ENCODE measurements at places on chromosomes 6 and 20.

GRCh38 chr6:87291883-87292282 lies 30.5 kb upstream of the SMIM8 start:
- DNase-seq, result no peak

DNA sequence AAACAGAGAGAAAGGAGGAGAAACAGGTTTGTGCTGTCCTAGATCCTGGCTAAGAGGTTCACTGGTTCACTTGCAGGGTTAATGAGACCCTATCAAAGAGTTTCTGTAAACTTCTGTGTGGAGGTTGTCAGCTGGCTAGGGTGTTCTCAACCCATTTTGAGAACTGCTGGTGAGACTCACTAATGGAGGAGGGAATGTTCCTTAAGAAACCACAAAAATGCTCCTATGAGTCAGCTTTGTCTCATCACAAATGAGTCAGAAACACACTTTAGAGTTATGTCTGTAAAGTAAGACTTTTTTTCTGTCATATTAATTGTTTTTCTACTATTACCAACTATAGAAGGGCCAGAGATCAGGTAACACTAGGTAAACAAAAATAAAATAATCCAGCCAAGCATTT lies 884.4 kb downstream of the PHF3 start:
- peak; percentile 97 for DNase-seq

DNA sequence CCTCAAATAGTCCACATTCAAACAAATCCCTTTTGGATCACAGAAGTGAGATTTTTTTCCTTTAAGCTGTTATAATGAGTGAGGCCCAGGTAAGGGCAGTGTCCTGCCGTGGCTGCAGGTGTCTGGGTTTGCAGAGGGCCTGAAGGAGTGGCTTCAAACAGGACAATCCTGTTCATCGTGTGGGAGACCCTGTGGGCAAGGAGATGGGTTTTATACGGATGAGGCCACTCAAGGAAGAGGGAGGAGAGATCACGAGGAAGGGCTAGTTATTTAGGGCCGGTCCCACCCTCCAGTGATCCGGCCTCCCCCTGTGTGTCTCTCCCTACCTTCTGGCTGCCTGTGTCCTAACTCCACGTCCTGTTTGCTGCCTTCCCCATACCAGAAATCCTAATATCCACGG lies 33.8 kb downstream of the PPP1R14C start:
- no peak for DNase-seq

DNA sequence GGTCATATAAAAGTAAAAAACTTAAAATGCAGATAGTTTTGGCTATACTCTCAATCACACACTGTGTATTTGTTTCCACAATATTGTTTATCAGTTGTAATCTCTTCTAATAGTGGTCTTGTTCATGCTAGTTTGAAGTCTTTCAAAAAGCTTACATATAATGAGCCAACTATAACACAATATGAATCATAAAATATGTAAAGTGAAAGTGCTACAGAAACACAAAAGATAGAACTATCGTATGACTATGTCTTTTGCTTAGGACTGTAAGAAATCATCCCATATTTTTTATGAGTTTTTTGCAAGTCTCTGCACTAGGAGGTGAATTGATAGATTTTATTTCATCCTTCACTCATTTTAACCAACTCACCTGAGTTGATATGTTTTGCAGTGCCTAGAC lies 136.0 kb downstream of the MMUT start:
- DNase-seq, result no peak

DNA sequence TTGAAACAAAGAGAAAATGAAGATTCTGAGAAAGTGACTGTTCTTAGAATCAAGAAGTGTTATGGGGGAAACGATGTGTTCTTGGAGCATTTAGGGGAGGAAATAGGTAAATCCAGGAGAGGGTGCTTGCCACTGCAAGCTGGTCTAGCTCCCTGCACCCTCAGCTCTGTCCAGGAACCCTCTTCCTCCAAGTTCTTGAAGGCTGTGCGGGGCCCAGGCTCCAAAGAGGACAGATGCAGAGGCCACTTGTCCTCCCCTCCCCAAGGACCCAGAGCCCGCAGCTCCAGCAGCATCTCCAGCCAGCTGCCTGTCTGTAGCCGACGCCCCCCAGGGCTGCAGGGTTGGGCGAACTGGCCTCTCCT lies 87.9 kb downstream of the CDC5L start:
- DNase-seq, result no peak

DNA sequence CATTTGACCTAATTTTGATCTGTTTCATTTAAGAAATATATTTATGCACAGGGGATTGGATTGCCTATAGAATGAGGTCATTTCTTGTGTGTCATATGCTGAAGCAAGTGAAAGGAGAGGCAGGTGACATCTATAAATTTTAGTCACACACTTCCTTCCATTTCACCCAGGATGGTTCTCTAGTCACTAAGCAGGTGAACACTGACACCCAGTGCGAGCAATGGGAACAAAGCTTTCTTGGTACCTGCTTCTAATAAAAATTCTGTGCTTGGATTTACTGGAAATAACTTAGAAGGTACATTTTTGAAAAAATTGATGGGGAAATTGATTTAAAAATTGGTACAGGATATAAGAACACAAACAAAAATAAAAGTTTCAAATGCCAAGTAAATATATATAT lies 66.9 kb upstream of the MC3R start:
- no peak for DNase-seq

DNA sequence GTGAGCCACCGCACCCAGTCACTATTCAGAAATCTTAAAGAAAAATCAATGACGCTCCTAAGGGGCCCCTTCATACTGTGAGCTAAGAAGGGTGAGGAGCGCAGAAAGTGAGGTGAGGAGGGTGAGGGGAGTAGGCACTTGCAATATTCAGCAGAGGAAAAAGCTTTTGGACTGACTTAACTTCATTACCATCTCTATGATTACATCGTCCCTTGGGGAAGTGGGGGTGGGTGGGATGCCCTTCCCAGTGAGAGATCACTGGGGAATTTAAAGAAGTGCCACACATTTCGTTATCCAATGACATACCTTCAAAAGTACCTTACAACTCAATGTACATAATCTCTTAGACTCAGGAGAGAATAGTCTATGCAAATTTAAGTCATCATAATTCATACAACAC lies 46.5 kb downstream of the SMLR1 start:
- DNase-seq, result no peak

GRCh38 chr6:11772109-11772825 lies 6.3 kb downstream of the ADTRP start:
- peak; percentile 97 for DNase-seq

GRCh38 chr20:22905658-22906057 lies 129.5 kb upstream of the SSTR4 start:
- peak; percentile 89 for DNase-seq

- DNase-seq, result no peak
Measured at GRCh38 chr20:49104365-49104648, 58.2 kb downstream of the CSE1L start.

- no peak for DNase-seq
Measured at GRCh38 chr6:19312241-19312978, 524.8 kb upstream of the ID4 start.

GRCh38 chr6:19320111-19320581 lies 517.0 kb upstream of the ID4 start:
- no peak for DNase-seq

DNA sequence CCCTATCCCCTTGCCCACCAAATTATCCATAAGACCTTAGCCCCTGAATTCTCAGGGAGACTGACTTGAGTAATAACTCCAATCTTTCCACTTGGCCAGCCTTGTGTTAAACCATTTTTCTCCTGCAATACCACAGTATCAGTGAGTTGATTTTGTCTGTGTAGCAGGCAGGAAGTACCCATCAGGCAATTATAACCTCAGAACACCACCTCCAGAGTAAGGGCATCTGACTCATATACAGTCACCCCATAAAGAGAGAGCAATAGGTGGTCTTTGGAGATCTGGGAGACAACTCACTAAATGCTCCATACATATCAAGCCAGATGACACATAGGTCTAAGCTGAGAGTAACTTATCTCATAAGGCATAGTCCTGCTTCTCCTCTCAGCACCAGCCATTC lies 83.7 kb downstream of the FILIP1 start:
- DNase-seq, result peak; percentile 47

DNA sequence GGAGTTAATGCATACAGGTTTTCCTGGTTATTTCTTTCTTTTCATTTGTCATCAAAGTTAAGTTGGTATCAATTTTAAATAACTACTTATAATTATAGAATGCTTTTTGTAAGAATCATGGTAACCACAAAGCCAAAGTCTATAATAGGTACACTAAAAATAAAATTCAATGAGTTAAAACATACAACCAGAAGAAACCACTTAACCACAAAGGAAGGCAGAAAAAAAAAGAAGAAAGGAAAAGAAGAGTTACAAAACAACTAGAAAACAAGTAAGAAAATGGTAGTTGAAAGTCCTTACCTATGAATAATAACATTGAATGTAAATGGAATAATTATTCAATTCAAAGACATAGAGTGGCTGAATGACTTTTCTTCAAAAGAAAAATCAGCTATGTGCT lies 45.6 kb downstream of the THBS2 start:
- peak; percentile 28 for DNase-seq

DNA sequence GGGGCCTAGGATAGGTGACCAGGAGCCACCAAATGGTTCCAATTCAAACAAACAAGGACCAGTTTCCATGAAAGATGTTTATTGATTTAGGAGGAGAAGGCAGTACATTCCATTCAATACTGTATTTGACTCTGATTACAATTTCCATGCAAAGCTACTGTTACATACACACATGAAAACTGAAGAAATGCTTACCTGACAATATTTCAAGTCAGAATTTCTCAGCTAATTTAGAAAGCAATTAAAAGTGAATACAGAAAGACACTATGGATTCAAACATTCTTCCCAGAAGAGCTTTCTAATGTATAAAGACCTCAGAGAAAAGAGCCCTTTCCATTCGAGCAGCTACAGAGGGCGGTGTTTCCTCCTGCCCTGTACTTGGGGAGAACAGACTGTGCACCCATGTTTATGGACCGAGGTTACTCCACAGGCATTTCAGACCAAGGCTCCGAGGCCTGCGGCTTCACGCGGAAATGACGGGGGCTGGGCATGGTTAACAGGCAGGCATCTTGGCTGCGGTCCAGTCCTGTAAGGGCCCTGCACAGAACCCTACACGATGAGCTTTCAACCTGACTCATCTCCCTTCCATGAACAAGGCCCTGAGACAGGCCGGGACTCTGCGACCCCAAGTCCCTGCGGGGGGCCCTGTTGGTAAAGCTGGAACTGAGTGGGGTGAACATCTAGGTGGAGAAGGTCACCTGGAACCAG lies 25.7 kb upstream of the TCFL5 start:
- DNase-seq, result peak; percentile 77

GRCh38 chr20:51286758-51287157 lies 255.8 kb downstream of the NFATC2 start:
- DNase-seq, result no peak

GRCh38 chr20:11676630-11677287 lies 240.9 kb upstream of the BTBD3 start:
- DNase-seq, result peak; percentile 62

DNA sequence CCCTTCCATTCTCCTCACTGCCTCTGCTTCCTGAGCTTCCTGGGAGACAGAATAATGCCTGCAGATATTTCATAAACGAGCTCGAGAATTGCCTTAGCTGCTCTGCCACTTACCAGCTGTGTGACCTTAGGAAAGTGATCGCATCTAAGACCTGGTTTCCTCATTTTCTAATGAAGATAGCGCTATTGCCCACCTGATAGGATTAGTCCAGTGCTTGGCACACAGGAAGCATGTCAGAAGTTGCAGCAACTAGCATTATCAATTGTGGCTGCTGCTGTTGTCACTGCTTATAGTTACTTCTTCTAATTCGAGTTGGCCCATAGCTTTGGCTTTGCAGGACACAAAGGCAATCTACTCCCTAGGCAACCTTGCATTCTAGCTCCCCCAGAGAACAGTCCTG lies 305.5 kb upstream of the SGK1 start:
- no peak for DNase-seq

DNA sequence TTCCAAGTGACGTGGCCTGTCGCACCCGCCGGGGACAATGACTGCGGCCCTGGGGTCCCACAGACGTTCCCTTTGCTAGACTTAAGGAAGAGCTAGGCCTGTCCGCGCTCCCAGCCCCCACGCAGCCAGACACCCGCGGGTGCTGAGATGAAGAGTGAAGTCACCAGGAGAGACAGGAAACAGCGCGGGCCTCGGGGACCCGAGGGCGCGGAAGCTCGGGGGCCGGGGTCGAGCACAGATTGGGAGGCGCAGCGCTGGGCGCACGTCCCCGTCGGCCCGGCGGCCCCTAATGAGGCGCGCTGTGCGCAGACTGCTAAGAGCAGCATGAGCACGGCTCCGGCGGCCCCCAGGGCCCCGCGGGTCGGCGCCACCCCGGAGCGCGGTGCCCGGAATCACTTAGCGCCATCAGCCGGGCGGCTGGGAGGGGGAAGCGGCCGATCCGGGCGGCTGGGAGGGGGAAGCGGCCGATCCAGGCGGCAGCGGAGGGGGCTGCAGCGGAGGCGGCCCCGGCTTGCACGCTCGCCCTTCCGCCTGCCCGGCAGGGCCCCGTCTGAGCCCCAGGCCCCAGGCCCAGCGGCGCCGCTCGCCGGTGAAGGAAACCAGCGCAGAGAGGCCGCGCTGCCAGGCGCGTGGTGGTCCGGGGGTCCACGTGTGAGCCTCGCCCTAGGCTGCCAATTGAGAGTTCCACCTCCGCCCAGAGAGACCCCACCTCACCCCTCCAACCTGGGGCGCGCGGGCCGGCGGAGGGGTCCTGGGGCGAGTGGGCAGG lies 8.3 kb upstream of the AVP start:
- DNase-seq, result no peak

- DNase-seq, result peak; percentile 43
Measured at GRCh38 chr6:52420668-52421358, 671 bp downstream of the EFHC1 start.

GRCh38 chr6:127851197-127851596 lies 49.7 kb downstream of the THEMIS start:
- DNase-seq, result no peak

DNA sequence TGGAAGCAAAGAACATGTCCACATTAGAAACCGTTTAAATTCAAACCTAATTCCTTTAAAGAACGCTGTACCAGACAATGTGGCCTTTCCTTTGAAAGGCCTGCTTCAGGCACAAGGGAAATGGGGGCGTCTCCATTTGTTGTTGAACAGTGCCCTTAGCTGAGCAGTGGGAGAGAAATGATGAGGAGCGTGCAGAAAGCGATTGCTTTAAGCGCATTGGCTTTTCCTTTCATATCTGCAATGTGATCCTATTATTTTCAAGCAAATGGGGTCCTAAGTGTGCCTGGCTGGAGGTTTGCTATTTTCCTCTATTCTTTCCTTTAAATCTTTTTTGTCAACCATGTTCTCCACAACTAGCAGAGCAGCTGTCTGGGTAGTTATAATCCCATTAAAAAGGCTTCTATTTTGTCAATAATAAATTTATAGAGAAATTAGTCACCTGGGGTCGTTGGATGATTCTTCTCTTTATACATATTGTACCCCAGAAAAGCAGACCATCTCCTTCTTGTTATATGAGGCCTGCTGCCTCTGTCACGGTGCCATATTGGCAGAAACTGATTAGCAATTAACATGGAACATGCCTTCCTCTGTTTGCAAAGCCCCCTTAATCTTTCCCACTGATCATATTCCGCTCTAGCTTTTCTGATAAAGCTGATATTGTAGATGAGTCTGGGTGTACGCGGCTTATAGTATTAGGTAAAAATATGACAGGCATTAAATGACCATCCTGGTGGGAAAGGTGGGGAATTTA lies 151.1 kb upstream of the JAG1 start:
- DNase-seq, result no peak

GRCh38 chr6:44056392-44057237 lies 70.6 kb downstream of the MRPL14 start:
- DNase-seq, result peak; percentile 93

Data from fibroblast of mammary gland (primary cell).